Activated T-cell treated with anti-CD3 and anti-CD28 coated beads, Interleukin-2, amount 50 U/mL, for 48 hours (primary cell): ENCODE measurements at places on chromosomes 6 and 20.
A peak's percentile ranks its signal among the peaks of the same experiment; 100 is the strongest.

DNA sequence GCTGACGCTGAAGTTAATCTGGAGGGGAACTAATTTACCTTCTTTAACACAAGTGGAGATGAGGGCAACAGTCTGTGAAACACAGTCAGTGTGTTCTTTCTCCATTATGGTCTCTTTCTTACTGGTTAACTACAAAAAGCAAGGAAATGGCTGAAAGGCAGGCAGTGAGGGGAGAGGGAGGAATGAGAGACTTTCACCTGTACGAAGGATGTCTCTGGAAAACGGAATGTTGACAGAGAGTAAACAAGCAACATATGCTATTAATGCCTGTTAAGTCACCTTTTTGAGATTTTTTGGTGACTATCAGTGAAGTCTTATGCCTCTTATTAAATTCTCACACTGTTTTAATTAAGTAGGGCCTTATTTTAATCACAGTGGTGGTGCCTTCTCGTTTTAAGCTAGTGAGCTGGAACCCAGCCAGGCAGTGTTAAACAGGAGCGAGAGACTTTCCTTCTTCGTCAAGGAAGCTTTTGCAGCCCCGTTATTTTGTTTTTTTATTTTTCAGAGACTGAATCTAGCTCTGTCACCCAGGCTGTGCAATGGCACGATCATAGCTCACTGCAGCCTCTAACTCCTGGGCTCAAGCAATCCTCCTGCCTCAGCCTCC lies 165.6 kb downstream of the ATXN1 start:
- no peak for DNase-seq

- DNase-seq: peak; percentile 38
Observed at GRCh38 chr6:41682497-41683272, 44.4 kb downstream of the MDFI start.

DNA sequence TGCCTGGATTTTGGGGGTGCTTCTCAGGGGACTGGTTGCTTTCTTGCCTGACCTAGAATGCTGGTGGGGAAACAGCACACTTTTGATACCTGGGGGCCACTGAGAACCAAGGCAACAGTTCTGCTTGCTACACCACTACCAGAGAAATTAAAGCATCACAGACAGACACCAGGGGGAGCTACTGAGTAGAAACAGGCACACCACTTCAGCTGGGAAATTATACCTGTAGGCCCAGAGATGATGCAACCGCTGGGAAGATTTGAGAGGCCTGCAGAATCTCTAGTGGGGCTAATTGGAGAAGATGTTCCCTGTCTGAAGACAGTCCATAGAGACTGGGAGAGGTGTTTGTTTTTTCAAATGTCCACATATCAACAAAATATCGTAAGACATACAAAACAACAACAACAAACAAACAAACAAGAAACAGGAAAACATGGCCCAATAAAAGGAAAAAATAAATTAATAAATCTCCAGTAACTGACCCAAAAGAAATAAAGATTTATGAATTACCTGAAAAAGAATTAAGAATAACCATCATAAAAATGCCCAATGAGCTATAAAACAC lies 129.4 kb upstream of the RIN2 start:
- DNase-seq: peak; percentile 55

- DNase-seq: no peak
Observed at GRCh38 chr6:21457647-21458046, 135.9 kb upstream of the SOX4 start.

DNA sequence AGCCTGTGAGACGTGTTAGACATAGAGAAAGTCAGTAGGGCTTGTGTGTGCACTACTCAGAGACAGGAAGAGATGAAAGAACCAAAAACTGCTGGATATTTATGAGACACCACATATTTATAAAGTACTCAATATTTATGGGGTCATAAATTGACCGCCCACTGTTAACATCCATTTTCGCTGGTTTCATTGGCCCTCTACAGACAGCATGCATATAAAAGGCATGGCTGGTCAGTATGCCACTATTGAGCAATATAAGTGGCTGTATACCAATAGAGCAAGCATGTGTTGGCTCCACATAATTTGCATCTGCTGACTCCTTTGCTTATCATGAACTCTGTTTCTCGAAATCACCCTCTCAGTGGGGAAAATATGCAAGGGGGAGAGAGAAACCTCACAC lies 110.3 kb upstream of the BTN3A2 start:
- DNase-seq: no peak

- DNase-seq: no peak
Observed at GRCh38 chr6:20467437-20467836, 65.8 kb downstream of the E2F3 start.
